ENCODE measurements at places on chromosomes 1 and 21.

- no peak for DNase-seq
Observed at GRCh38 chr1:53804791-53805505, 33.1 kb downstream of the NDC1 start.

- DNase-seq = no peak
Observed at GRCh38 chr1:118143121-118143520, 41.9 kb downstream of the SPAG17 start.

GRCh38 chr1:61058483-61059245, 23.7 kb upstream of the NFIA start:
- no peak for DNase-seq

GRCh38 chr1:43704838-43705237, 2.5 kb upstream of the ST3GAL3 start:
- DNase-seq = peak; percentile 21

DNA sequence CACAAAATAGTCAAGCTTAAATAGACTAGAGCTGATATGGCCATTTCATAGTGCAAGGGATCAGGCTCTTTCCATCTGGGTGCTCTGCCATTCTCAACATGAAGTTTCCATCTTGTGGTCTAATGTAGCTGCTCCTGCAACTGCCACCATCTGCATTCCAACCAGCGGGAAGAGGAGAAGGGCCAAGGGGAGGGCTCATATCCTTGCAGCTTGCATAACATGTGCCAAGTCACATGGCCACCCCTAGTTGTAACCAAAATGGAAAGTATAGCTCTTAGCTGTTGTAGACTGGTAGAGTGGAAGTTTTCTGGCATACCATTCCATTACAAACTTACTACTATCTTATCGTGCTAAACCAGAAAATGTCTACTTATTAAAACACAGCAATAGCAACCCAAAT, 38.9 kb upstream of the IVNS1ABP start:
- DNase-seq = no peak

DNA sequence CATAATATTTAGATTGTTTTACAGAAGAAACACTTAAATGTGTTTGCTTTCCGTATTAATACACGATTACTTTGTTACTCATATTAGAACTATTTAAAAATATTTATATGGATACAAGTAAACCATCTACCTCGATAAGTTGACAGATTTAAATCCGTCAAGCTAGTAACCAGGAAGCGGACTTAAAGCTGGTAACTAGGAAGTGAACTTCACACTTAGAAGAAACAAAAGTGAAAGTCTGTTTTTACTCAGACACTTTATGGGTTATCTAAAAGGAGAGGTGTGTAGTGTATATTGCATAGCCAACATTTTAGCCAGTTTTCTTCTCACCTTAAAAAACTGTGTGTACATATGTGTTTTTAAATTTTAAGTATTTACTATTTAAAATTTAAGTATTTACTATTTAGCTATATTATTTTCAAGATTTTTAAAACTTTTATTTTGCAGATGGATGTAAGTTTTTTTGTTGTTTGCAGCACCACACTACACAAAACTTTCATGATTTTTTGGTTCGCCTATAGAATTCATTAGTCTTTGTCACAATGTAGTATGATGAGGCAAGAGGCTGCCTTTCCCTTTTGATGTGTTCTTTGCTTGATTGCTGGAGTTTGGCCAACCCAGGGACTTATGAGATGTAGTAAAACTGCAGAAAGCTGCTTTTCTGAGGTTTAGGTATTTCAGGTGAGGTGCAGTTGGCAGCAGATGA, 2.7 kb downstream of the USP25 start:
- DNase-seq = no peak

Data from T1000 (cell line).